Motor neuron (in vitro differentiated cells): ENCODE measurements at places on chromosomes 4 and X. TPM values are rescaled to one million over a fixed set of nuclear protein-coding genes. Genes with fewer than 3 reads are reported as not detected.
A peak's percentile ranks its signal among the peaks of the same experiment; 100 is the strongest.

DNA sequence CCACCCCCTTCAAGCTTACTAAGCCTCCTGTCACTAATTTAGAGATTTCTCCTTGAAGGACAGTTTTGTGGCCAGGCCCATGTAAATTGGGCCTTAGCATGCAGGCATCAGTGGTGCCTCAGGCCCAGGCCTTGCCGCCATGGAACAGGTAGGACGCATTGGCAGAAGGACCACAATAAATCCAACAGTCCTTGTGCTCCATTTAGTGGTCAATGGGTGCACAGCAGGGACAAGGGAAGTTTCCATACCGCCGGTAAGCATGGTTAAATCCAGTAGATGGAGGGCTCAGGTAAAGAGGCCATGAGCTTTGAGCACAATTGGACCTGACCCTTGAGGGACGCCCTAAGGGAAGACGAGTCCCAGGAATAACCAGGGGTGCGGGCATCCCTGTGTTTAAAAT lies 97.3 kb downstream of the UGT2B28 start:
- ATAC-seq: no peak

DNA sequence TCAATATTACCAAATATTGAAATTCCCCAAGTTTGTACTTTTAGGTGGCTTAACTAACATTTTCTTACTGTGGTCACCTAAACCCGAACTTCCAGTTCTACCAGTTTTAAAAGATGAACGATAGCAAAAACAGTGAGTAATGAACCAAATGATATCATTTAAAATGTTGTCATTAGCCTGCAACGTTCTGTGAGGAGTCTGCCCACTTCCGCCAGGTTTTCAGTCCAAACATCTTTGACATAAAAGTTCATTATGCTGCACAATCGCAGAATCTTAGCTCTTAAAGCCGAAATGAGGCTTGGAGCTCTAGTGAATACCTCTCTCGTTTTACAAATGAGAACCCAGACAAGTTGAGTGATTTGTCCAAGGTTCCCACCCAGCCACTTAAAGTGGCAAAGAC lies 762 bp downstream of the PIGA start:
- ATAC-seq: no peak

DNA sequence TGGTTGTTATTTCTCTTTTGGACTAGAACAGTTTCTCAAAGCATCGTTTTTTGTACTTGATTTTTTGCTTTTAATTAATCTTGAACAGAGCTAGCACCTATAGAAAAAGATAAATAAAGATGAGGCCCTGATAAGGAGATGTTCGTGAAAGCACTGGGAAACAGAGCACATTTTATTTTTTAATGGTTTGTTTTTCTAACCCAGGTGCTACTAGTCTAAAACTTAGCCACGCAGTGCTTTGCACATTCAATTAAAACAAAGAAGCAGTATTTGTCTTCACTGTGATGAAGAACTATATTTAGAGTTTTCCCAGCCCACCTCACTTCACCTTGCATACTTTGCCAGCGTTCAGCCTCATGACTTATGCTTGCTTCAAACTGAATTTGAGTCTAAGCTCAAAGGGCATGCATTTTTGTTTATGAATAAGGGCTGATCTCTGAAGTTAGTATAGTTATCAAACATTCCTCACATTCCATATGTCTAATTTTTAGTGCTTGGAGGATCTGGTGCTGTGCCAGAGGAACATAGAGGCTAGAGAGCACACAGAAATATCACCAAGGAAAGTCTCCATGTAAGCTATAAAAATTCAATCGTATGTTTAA lies 76.7 kb downstream of the WWC2 start:
- no peak for ATAC-seq

DNA sequence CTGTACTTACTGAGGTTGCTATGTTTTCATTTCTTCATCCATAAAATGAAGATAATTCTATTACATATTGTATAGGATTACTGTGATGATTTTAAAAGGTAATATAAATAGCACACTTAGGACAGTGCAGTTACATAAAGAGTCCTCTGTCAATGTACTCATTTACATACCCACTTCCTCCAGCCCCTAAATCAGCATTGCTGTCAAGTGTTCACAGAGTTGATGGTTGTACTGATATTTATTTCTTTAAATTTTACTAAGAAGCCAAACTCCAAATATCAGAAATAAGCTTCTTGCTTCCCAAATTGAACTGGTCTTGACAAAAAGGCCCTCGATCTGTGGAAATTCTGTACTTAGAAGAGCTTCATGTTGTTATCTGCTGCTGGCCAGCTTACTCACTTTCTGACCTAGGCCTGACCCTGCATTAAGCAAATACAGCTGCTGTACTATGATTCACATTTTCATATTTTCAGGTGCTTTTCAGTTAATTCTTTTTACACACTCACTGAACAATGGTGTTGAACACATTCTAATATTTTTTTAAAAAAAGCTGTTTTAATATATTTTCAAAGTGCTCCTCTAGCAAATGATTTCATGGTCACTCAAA lies 259.6 kb downstream of the UNC5C start:
- ATAC-seq: no peak

DNA sequence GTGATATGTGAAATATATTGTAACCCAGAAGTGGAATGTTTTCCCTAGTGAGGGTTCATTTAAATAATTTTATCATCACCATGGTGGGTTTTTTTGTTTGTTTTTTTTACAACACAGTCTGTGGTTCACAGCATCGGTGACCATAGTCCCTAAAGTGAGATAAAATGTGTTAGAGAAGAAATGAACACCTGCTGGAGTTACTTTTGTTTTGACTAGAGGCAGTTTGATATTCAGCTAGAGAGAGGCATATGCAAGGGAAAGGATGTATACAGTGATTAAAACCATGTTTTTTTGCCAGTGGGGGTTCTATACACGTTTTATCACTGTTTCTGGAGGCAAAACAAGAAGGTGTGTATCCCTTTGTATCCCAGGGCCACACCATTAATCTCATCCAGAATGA lies 541.5 kb downstream of the PCDH7 start:
- ATAC-seq: no peak

GRCh38 chr4:56880572-56880971 lies 27.1 kb upstream of the REST start:
- ATAC-seq: no peak

- no peak for ATAC-seq
Measured at GRCh38 chr4:14309431-14309830, 681.9 kb upstream of the BOD1L1 start.

DNA sequence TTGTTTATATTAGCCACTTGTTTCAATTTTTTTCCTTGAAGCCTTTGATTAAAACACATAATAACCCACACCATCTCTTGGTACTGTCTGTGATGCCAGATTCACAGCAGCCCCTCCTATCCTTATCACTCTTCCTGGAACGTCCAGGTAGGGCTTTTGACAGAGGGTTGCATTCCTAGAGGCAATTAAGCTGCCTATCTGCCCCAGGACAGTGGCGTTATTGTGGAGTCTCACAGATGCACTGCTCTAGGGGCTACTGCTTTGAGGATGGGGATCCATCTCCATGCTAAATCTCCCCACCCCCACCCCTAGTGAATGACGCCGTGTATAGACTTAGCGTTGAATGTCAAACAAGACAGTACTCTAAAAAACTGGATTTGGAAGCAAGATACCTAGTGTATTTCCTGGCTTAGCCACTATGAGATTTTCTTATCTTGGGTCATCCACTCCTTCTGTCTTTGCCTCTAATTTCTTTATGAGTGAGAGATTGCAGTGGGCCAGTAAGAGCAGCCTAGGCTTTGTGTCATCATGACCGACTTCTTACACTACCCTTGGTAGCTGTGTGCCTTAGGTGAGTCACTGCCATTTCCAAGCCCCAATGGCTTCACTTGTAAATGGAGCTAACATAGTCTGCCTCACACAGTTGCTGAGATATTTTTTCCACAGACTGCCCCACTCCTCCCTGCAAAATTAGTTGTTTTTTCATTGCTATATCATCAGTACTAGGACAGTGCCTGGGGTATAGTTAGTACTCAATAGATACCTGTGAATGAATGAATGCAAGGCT lies 90.9 kb downstream of the EGF start:
- no peak for ATAC-seq

- no peak for ATAC-seq
Measured at GRCh38 chr4:10207116-10207515, 90.5 kb upstream of the WDR1 start.

DNA sequence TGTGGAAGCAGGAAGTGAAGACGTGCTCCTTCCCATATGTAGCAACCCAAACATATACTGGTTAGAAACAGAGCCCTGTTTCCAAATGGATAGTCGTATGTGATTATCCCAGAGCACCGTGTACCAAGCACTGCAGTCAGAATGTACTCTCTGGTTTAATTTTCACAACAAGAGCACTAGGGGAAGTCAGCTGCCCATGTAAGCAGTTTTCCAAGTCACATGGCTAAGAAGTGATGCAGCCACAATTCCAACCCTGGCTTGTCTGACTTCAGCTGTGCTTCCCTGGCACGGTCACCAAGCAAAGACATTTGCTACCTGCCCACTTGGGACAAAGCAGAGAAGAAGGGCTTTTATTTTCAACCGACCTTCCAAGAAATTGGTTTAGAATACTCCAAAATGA lies 28.2 kb upstream of the CEP135 start:
- ATAC-seq: peak; percentile 22

DNA sequence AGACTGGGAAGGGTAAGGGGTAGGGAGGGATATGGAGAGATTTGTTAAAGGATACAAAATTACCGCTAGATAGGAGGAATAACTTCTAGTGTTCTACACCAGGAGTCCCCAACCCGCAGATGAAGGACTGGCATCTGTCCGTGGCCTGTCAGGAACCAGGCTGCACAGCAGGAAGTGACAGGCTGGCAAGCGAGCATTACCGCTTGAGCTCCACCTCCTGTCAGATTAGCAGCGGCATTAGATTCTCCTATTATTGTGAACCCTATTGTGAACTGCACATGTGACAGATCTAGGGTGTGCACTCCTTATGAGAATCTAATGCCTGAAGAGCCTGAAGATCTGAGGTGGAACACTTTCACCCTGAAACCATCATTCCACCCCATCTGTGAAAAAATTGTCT lies 27.9 kb upstream of the BBS7 start:
- no peak for ATAC-seq

The YTHDC1 gene
- 69.1 and 74.9 TPM in 2 replicates for total RNA-seq

The TMEM47 gene
- 15.9 and 16.6 TPM in 2 replicates for total RNA-seq

The PPP2R2C gene
- total RNA-seq: 17.5 and 18.9 TPM in 2 replicates

The CXCL13 gene
- total RNA-seq: not detected in 2 replicates

The CENPI gene
- 0.71 and 0.89 TPM in 2 replicates for total RNA-seq

The ZNF711 gene
- 1.6 and 1.8 TPM in 2 replicates for total RNA-seq
